ENCODE measurements at places on chromosomes 6 and 20.

- no peak for DNase-seq
These were observed 9.1 kb upstream of the PBOV1 start for GRCh38 chr6:138227316-138227781.

- DNase-seq: no peak
These were observed 41.4 kb downstream of the MYT1 start for GRCh38 chr20:64205611-64206026.

GRCh38 chr20:57325632-57326356, 3.8 kb upstream of the SPO11 start:
- no peak for DNase-seq

DNA sequence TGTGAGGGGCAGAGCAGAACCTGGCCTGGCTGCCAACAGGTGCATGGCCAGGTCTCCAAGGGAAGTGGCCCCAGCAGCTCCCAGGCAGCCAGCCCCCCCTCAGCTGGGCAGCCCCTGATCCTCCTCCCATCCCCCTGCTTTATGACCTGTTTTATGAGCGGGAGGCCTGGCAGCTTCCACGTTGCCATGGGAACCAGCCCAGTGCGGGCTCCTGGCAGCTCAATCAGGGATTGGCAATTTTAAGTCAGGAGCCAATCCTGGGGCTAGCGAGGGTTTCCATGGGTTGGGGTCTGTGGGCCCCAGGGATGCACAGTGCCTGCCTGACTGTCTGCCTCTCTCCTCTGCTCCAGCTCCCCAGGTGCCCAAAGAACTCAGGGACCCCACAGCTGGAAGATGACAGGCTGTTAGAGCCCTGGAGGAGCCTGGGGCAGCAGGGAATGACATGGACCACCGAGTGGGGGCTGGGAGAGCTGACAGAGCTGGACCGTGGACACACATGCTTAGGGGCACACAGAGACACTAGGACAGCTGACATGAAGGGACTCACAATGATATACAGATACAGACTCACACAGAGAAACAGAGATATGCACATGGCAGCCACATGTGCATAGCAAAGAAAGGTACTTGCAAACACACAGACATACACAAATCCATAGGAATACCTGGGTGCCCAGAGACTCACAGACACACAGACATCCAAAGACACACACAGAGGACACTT, 56.5 kb upstream of the SIRPA start:
- DNase-seq: no peak

- DNase-seq: no peak
These were observed 325.5 kb downstream of the RNGTT start for GRCh38 chr6:88637761-88638545.

DNA sequence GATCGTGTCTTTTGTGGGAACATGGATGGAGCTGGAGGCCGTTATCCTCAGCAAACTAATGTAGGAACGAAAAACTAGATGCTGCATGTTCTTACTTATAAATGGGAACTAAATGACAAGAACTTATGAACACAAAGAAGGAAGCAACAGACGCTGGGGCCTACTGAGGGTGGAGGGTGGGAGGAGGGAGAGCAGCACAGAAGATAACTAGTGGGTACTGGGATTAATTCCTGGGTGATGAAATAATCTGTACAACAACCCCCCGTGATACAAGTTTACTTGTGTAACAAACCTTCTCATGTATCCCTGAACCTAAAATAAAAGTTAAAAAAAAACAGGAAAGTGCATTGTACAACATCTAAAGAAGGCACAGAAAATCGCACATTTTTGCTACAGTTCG, 59.0 kb upstream of the TMEM170B start:
- no peak for DNase-seq

- no peak for DNase-seq
These were observed 77.1 kb downstream of the WASF1 start for GRCh38 chr6:110102411-110102810.

DNA sequence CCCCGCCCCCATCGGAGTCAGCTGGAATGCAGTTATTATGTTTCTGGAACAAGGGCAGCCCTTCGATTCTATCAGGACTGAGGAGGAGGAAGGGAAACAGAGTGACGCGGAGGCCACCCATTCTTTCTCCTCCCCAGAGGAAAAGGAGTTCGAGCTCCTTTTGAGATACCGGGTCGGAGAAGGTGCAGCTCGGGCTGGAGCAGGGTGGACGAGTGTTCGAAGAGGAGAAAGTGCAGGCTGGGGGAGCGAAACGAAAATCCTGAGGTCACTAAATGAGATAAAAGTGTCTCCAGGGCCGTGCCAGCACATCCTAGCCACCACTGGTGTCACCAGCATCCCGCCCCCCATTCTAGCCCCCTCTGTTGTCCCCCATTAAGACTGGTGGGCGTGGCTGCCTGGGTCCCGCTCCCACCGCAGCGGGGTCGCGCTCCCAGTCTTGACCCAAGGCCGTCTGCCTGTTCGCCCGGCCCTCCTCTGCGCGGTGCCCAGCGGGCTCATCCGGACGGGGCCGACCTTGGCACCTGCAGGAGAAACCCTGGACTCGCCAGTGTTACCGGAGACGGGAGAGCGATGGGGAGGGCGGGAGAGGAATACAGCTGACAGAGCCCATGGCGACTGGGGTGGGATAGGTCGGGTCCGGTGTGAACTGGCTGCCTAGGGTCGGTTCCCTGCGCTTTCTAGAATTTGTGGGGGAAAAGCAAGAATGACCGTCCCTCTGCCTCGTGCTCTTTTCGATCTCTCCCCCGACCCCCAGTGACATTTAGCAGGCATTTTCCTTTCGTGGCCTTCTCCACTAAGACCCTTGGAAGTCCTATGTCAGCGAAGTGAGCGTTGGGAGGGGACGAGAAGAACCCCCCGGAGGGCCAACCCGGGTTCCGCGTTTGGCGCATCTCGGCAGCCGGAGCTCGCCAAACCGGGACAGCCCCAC, 16.2 kb downstream of the FOXA2 start:
- no peak for DNase-seq

GRCh38 chr6:33886673-33887144, 82.9 kb upstream of the MLN start:
- DNase-seq: no peak

GRCh38 chr6:96013531-96013930, 2.2 kb upstream of the FUT9 start:
- no peak for DNase-seq

DNA sequence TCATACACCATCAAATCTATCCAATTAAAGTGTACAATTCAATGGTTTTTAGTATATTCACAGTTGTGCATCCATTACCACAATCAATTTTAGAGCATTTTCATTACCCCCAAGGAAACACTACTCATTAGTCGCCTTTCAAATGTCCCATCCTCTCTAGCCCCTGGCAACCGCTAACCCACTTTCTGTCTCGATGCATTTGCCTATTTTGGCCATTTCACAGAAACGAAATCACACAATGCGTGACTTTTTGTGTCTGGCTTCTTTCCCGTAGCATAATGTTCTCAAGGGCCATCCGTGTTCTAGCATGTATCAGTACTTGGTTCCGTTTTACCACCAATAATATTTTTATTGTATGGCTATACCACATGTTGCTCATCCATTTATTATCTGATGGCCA, 51.7 kb downstream of the PPP1R3G start:
- DNase-seq: no peak

DNA sequence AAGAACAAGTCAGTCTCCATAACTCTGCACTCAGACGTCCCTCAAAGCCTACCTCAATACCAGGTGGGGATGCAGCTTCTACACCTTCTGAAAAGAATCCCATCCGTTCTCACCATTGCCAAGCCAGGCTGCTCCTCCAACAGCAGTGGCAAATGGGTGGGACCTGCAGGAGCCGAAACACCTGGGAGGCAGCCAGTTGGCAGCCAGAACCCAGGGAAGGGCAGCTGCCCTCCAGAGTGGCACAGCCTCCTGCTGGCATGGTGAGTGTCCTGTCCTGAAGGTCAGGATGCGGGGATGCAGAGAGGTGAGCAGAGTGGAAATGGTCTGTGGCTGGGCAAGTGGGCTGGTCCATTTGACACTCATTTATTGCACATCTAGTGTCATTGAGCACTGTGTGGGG, 210.6 kb upstream of the CDH4 start:
- DNase-seq: no peak

GRCh38 chr20:56628873-56629463, at the start of gene TFAP2C:
TSS of gene TFAP2C (plus strand) at chr20:56629306. CDS start at chr20:56629545, 239 bp downstream.
- peak; percentile 26 for DNase-seq

DNA sequence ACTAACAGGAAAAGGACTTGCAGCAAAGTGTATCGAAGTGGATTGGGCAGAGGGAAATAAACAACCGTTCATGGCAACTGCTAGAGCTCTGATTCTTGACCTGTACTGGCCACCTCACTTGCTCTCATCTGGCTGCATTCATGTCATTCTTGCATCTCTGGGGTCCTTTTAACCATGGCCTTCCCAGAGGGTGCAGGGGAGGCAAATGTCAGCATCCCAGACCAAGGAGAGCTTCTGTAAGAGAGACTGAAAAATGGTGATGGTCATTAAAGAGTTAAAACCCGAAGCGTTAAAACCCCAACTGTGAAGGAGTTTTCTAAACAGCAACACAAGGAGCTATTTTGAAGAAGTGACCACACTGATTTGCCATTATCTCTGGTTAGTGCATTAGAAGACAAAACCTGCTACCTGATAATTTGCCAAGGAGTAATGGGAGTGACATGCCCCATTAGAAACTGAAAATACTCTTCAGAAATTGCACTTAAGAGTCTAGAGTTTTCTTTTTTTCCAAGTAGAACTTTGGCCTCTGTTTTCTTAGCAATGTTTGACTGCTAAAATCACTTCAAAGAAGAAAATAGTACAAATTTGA, 62.4 kb downstream of the APCDD1L start:
- DNase-seq: no peak

All from stimulated activated CD4-positive, alpha-beta T cell treated with anti-CD3 and anti-CD28 coated beads, Interleukin-4, amount 100 ng/mL, for 4 hours (primary cell).